ENCODE measurements at places on chromosomes 2 and 18.

- DNase-seq: no peak
Observed at GRCh38 chr18:21741312-21741561, 645 bp downstream of the MIB1 start.

- DNase-seq: no peak
Observed at GRCh38 chr2:85584857-85585780, 888 bp downstream of the VAMP5 start.

DNA sequence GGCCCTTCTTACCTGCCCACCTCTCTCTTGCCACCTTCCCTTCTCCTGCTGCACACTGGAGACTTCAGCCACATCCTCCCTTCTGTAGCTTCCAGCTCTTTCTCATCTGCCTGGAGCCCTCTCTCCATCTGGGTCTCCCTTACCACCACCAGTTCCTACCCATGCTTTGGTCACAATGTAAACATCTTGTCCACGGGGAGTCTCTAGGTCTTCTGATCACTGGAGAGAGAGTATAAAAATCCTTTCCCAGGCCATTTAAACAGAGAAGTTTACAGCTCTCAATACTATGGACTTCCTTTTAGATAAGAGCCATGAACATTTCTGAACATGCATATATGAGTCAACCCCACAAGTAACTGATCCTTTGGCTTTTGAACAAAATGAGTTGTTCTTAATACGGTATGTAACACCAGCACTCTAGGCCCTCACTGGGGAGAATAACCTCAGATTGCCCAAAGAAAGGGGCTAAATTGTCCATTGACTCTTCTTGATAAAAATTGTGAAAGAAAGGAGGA, 5.8 kb downstream of the ARHGAP25 start:
- DNase-seq: no peak

- no peak for DNase-seq
Observed at GRCh38 chr2:109514857-109515256, 98.9 kb downstream of the SEPTIN10 start.

DNA sequence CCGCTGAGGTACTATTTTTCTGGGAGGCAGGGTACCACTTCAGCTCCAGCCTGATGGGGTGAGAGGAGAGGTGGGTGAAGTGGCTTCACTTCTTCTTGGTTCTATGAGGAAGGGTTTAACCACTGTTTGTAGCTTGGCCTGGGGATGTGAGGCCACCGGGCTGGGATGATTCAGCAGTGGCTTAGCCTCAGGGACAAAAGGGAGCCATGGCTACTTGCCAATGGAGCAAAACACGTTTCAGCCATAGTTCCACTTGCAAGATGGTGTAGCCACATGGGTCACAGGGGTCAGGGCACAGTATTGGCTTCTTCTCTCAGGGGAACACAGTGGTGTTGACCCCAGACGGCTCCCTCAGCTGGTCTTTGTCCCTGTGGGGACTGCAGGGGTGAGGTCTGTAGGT, 14.9 kb downstream of the ZDBF2 start:
- no peak for DNase-seq

- DNase-seq: no peak
Observed at GRCh38 chr2:101609433-101609832, 88.1 kb upstream of the MAP4K4 start.

DNA sequence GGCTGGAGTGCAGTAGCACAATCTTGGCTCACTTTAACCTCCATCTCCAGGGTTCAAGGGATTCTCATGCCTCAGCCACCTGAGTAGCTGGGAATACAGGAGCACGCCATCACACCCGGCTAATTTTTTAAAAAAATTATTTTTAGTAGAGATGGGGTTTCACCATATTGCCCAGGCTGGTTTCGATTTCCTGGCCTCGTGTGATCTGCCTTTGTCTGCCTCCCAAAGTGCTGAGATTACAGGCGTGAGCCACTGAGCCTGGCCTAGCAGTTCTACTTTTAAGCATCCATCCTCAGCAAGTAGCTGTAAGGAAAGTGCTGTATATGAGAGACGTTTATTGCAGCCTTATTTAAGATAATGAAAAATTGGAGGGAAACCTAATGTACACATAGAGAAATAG, 79.7 kb downstream of the ZDBF2 start:
- DNase-seq: no peak

- no peak for DNase-seq
Observed at GRCh38 chr18:8849696-8850095, 144.3 kb downstream of the MTCL1 start.

- no peak for DNase-seq
Observed at GRCh38 chr2:147663962-147664361, 180.9 kb upstream of the ACVR2A start.

All from neuronal stem cell (in vitro differentiated cells).